Activated T-helper 1 cell treated with anti-CD3 and anti-CD28 coated beads, Interleukin-12 subunit alpha, Interleukin-12 subunit beta, Interleukin-2, Interleukin-4 antibody, amounts not matched to agents 30 ng/mL and 10 ng/mL and 1 ng/mL, durations not matched to agents 14 hours and 24 hours and 36 hours (primary cell): ENCODE measurements at places on chromosomes 3 and 15. TPM values are rescaled to one million over a fixed set of nuclear protein-coding genes. Genes with fewer than 3 reads are reported as not detected.

- no peak for DNase-seq
Measured at GRCh38 chr15:81809543-81809942, 236.3 kb downstream of the MEX3B start.

The GRAMD1C gene
- total RNA-seq: 0.05 TPM in 1 of 2 replicates, not detected in the other

DNA sequence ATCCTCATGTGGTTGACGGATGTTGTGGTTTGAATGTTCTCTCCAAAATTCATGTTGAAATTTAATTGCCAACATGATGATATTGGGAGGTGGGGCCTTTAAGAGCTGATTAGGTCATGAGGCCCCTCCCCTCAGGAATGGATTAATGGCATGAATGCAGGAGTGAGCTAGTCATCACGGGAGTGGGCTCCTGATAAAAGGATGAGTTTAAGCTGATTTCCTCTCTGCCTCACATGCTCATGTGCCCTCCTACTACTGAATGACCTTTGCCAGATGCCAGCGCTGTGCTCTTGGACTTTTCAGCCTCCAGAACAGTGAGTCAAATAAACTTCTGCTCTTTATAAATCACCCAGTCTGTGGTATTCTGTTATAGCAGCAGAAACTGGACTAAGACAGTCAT, 111.2 kb downstream of the MYO5A start:
- DNase-seq: no peak

GRCh38 chr3:52232279-52233107, 6.5 kb downstream of the TWF2 start:
- DNase-seq: no peak

The BSN gene
- 0.13 and 0.34 TPM in 2 replicates for total RNA-seq

The CLDN18 gene
- not detected in 2 replicates for total RNA-seq

- DNase-seq: no peak
Measured at GRCh38 chr3:38613426-38613825, 36.1 kb downstream of the SCN5A start.

DNA sequence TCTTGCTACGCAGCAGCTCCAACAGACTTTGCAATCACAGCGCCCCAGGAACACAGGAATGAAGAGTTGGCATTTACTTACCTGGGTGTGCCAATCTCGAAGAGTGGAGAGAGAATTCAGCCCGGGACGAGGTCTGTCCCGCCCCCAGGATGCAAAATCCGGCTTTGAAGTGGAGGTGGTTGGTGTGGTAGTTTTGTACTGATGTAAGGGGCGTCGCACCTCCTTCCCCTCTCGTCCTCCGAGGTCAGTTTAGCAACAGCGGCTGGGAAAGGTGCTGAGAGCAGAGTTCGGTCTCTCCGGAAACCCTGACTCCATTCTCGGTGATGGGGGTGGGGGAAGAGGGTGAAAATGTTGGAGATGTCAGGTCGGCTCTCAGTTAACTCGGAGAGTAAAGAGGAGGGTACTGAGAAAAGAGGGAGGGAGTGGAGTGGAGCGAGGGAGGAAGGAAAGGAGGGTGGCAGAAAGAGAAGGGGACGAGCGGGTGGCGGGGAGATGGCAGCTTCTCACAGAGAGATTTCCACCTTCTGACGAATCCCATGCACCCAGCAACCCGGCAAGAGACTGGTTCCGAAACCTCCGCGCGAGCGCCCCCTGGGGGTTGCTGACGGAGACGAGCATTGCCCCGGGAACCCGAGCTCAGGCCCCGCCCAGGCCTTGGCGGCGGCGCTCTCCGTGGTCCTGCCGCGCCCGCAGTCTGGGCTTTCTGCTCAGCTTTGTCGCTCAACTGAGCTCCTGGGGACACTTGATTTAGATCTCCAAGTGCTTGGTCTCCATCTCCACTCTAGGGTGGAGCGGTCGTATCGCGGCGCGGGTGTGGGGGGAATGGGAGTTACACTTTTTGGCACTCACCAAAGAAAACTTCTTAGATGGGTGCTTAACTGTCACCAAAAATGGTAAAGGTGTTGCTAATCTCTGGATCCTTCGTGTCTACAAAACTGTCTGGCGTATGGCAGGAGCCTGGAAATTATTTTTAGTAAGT, at the start of gene CPNE4:
TSS of gene CPNE4 (minus strand) at position 529 of the 979 bp plus-strand sequence.
- peak; percentile 63 for DNase-seq

The ALS2CL gene
- total RNA-seq: 0.10 and 0.22 TPM in 2 replicates

The FANCD2OS gene
- total RNA-seq: not detected in 2 replicates

The CPN2 gene
- total RNA-seq: not detected in 2 replicates

The GP5 gene
- 0.27 and 0.31 TPM in 2 replicates for total RNA-seq

The PPP1R14D gene
- not detected in 2 replicates for total RNA-seq

- no peak for DNase-seq
Measured at GRCh38 chr3:122169911-122170310, 13.6 kb upstream of the CASR start.

DNA sequence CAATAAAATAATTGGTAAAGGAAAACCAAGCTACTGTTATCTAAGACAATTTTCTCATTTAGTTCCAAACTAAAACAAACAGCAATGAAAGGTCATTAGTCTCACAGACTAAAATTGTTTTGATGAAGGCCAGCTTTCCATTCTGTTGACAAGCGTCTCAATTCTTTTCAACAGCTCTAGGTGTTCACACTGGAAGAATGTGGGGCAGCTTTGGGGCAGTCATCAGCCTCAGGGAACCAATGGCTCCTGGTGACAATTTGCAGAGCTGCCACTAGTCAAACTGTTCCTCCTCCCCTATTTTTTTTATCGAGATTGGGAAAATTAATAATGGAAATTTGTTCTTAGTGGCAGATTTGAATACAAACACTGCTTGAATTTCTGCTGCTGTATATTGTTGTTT, 104.2 kb downstream of the MEIS2 start:
- DNase-seq: no peak

DNA sequence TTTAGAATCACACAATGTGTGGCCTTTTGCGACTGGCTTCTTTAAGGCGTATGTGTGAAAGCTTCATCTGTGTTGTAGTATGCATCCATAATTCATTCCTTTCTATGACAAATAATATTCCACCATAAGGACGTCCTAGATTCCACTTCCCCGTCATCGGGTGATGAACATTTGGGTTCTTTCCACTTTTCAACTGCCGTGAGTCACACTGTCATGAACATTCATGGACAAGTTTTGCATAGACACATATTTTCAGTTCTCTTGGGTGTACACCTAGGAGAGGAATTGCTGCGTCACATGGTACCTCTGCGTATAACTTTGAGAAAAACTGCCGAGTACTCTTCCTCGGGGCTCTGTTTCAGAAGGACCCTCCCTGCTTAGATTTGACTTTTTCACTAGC, 97.3 kb downstream of the TOP2B start:
- DNase-seq: no peak

DNA sequence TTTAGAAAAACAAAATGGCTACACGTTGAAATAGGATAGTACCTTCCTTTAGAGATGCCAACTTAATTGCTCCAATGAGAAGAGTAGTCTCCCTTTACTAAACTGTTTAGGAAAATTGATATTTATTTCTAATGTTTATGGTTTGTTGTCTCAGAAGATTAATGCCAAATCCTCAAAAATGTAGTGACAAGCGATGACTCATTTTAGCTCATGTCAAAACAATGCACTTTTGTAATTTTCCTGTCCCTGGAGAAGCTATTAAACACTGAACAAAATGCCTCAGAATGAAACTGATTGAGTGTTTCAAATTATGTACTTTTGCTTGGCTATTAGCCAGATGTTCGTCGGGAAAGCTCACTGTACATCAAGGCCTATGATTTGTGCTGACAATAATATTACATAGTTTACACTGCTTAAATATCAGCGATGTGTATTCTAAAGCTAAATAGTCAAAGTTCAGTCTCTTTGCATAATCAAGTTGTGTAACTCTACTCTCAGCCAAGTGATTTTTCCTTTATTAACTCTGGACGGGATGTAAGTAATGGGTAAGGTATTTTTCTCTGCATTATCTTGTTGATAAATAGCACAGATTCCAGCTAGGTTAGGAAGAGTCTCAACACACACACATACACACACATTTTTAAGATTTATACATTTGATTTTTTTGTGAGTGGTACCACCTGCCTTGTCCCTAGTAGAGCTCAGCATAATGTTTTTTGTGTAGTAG, 83.7 kb downstream of the CMSS1 start:
- DNase-seq: no peak

DNA sequence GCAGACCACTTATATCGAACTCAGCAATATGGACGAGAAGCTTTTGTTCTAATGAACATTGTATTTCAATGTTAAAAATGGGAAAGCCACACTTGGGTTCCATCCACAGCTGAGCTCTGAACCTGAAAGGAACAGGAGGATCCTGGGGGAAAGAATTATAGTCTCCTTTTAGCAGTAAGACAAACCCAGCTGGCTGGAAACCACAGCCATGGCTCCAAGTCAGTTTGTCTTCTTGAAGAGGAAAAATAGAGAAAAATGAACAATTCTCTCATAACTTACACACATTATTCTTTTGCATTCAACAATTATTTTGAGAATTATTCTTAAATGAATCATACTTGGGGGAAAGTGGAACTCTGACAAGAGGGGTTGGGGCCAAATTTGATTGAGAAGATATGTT, 149.2 kb upstream of the VEPH1 start:
- DNase-seq: no peak

GRCh38 chr15:48967336-48967735, 3.6 kb upstream of the SHC4 start:
- no peak for DNase-seq

GRCh38 chr15:25838191-25838870, 24.8 kb downstream of the ATP10A start:
- no peak for DNase-seq

DNA sequence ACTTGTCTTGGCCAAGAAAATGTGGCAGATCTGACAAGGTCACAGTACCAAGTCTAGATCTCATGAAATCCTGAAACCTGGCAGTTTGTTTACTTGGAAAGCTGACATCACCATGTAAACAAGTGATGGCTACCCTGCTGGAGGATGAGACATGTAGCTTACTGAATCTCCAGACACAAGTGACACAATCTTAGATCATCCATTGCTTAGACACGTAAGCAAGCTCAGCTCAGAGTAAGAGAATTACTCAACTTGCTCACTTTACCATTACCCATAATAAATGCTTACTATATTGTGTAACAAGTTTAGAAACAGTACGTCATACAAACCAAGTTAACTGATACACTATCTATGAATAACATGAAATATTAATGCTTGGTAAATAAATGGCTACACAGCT, 263.8 kb downstream of the TBC1D5 start:
- no peak for DNase-seq

The SLC28A2 gene
- not detected in 2 replicates for total RNA-seq

- DNase-seq: no peak
Measured at GRCh38 chr15:80350941-80351610, 53.1 kb upstream of the ARNT2 start.

DNA sequence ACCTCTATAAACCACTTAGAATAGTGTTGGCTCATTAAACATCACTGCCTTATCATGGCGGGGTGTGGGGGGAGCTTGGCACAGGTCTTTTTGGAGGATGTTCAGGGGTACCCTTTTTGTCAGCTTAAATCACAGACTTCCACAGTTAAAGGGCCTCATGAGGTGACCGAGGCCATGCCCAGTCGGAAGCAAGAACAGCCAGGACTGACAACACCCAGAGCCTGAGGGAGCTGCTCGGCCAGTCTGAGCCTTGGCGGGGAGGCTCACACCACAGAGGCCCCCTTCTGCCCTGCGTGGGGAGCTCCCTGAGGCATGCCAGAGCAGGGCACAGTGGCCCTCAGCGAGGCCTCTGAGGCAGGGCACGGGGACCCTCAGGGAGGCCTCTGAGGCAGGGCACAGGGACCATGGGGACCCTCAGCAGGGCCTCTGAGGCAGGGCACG, 49.5 kb downstream of the UMPS start:
- no peak for DNase-seq

- DNase-seq: peak; percentile 74
Measured at GRCh38 chr15:75801859-75802593, 41.2 kb upstream of the UBE2Q2 start.

- no peak for DNase-seq
Measured at GRCh38 chr3:193782276-193782647, 189.3 kb downstream of the OPA1 start.

DNA sequence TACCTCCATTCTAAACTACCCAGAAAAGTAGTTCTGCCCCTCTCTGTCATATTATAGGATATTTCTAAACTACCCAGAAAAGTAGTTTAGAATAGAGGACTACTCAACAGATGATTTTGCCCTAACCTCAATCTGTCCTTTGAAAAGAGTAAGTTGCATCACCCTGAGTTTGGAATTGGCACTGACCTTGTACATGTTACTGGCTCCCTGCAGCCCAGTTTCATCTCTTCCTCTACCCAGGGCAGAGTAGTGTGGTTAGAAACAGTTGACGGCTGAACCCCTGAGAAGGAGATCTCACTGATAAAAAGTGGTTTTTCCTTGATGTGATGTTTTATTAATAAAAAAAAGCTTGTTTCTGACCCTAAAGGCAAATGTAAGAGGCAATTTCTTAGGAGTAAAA, 340.5 kb upstream of the NECTIN3 start:
- no peak for DNase-seq

DNA sequence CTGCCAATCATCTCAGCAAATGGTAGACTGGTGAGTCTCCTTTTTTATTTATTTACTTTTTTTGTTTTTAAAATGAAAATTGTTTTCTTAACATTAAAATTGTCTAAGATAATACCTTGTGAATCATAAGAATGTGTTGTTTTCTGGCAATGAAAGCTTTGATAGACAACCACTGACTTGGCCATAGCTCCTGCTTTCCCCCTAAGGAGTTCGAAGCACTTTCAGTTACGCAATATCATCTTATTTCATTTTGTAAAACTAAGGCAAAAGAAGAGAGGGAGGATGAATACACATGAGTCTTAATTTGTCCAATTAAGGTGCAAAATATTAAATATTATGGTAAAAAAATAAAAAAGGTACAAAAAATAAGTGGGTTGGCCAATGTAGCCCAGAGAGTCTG, 74.8 kb upstream of the PLCL2 start:
- no peak for DNase-seq

The UBXN7 gene
- 54.8 and 60.9 TPM in 2 replicates for total RNA-seq

DNA sequence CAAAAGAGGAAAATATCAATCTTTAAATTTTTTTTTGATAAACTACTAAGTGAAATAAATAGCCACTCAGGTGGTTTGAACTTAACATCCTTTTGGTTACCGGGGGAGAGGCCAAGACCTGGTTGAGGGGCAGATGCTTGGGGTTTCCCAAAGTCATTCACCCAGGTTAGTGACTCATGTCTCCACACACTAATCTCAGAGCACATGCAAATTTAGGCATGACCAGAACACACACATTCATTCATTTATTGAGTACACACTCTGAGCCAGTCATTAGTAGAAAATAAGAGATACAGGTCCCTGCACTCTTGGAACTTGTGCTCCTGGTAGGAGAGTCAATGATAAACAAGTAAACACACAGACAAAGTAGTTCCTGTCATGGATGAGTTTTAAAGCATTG, 7.3 kb downstream of the ILDR1 start:
- DNase-seq: no peak

GRCh38 chr3:40602778-40603385, 78.1 kb downstream of the ZNF621 start:
- no peak for DNase-seq

The DCBLD2 gene
- 1.5 and 2.3 TPM in 2 replicates for total RNA-seq

- DNase-seq: no peak
Measured at GRCh38 chr3:127613406-127613805, 15.2 kb downstream of the MCM2 start.

DNA sequence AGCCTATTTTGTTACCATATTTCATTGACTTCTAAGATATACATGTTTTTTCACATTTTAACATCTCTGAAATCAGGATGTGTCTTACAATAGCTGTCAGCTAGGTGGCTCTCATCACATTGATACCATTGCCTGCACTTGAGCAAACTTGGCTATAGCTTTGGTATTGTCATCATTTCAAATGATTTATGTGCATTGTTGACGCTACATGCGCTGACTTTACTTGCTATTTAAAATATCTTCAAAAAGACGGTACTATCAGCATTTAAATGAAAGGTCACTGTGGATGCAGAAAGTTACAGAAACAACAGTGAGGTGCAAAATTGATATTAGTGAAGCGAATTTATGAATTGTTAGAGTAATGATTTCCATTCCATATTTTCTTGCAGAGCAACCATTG, 54.0 kb upstream of the ABHD2 start:
- DNase-seq: no peak
